ENCODE measurements at places on chromosomes 16 and 17.

- no peak for DNase-seq
Measured at GRCh38 chr17:49723423-49723822, 15.7 kb upstream of the SLC35B1 start.

GRCh38 chr17:19729900-19730299 lies 13.5 kb upstream of the SLC47A2 start:
- DNase-seq, result no peak

- no peak for DNase-seq
Measured at GRCh38 chr17:40260528-40260927, 27.2 kb upstream of the CDC6 start.

GRCh38 chr17:76929601-76930000 lies 61.4 kb downstream of the MGAT5B start:
- no peak for DNase-seq

DNA sequence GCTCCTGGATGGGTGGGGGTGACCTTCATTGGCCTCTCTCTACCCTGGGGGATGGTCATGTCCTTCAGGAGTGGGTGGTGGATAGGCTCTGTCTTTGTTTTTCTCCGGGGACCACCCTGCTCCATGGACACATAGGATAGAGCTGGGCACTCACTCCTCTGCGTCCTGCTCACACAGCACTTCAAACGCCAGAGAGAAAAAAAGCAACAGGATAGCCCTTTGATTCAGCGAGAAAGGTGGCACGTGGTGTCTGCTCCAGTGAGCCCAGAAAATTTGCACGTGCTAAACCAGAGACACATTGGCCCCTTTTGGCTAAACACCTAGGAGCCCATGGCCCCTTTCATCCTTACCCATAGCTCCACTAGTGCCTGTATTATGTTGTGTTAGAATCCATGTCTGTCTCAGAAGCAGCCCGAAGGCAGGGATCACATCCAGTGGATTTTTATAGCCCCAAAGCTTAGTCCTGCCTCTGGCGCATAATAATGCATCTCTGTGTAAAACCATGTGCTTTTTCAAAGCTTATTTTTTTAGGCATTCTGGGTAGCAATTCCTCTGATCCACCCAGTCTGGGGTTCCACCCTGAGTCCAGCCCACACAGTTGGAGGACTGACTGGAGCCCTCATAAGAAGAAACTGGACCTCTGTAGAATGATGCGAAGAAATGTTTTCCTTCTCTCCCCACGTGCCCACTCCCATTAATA lies 90.1 kb downstream of the ASIC2 start:
- no peak for DNase-seq

GRCh38 chr17:13518261-13519000 lies 83.3 kb downstream of the HS3ST3A1 start:
- no peak for DNase-seq

DNA sequence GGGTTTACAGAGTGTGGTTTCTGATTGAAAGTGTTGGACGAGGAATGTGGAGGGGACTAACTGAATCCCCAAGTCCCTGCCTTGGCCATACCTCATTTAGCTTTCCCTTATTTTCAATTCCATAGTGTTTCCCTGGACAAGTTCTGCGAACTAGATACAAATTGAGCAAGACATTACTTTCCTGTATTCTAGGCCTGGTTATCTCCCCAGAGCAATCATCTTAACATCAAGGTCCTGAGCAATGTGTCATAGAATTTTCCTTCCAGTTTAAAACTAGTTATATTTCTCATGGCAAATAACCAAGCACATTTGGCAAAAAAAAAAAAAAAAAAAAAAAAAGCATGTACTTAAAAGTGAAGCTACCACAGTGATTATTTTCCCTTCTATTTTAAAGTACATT lies 330.1 kb downstream of the CDH11 start:
- no peak for DNase-seq
